ENCODE measurements at places on chromosomes 2 and 18.

GRCh38 chr18:2879889-2880288, 33.1 kb downstream of the EMILIN2 start:
- DNase-seq: no peak

DNA sequence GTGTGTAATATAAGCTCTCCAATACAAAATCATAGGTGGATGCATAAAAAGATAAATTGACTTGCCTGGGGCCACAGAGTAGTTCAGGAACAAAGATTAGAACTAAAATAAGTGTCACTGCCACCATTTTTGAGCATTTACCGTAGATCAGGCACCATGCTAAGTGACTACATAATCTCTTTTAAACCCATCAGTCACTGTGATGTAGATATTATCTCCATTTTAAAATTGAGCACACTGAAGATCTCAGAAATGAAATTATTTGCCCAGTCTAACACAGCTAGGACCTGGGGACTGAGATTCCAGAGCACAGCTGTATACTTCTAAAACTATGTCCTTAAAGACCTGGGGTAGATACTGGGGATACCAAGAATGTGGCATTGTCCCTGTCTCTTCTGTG, 737.3 kb downstream of the CNTNAP5 start:
- no peak for DNase-seq

DNA sequence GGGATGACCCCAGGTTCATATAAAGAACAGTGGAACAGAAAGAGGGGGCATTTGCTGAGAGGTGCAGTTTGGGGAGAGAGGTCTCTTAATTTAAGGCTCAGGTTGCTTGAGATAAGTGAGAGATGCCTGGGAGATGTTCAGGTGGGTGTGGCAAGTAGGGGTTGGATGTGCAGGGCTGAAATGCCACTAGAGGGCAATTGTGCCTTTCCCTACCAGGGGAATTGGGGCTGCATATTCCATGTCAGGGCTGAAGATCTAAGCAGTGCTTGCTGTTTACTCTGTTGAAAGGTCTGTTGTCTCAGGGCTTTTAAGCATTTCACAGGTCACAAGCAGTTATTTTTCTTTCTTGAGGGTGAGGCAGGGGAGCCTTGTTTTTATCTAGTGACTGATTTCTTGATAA, 7.8 kb downstream of the CCDC85A start:
- no peak for DNase-seq

DNA sequence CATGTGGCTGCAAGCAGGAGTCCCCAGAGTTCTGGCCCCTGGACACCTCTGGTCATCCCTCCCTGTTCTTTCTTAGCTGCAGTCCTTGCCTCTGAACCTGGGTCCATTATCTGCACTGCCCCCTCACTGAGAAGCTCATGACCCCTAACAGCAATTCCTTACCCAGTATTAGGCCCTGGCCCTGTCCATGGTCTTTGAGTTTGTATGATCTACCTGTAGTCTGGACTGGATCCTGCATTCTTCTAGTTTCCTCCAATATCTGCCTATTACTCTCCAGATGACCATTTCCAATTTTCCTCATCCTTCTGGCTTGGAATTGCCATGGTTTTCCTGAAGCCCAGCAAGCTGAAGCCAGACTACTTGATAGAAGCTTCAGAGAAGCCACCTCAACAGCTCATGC, 302.4 kb upstream of the HS6ST1 start:
- no peak for DNase-seq

- peak; percentile 53 for DNase-seq
Observed at GRCh38 chr2:55408918-55409868, 10.5 kb downstream of the CCDC88A start.

GRCh38 chr2:128738446-128739110, 419.9 kb upstream of the HS6ST1 start:
- no peak for DNase-seq

DNA sequence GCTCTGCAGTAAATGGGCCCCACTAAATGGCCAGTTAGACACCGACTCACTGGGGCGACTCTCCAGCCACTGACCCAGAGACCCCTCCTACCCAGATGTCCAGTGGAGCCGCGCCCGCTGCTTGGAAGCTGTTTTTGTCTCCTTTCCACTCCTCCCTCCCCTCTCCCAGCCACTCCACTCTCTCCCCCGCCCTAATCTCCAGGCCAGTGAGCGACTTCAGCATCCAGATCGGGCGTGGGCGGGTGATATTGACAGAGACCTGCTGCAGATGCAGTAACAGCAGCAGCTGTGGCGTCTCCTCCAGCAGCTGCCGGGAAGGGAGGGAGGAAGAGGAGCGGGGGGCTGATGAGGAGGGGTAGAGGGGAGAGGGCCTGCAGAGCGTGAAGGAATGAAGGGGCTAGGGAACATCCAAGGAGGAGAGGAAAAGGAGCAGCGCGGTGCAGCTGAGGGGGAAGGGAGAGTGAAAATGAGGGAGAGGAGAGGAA, at the start of gene SCN7A:
SCN7A (minus strand) TSS at position 110 of the 485 bp plus-strand sequence. CDS start 16,553 bp downstream, outside the sequence.
- no peak for DNase-seq

- DNase-seq: peak; percentile 74
Observed at GRCh38 chr2:69499242-69499641, 62.0 kb upstream of the NFU1 start.

DNA sequence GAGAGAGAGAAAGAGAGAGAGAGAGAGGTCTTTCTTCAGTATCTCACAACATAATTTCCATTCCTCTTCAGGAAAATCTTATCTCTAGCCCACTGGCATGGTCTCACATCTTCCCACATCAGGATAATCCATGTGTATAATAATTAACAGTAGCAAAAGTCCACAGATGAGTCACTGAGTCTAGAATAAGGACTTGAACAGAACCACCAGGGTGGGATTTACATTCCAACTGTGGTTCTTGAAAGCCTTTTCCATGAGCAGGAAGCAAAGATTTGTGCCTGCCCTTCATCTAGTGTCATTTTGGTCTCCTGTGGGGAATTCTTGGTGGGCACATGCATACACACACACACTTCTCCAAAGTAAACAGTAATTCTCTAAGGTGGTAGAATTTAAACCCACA, 107.1 kb upstream of the TCF4 start:
- no peak for DNase-seq

GRCh38 chr2:218075975-218076811, 7.1 kb downstream of the RUFY4 start:
- DNase-seq: no peak

DNA sequence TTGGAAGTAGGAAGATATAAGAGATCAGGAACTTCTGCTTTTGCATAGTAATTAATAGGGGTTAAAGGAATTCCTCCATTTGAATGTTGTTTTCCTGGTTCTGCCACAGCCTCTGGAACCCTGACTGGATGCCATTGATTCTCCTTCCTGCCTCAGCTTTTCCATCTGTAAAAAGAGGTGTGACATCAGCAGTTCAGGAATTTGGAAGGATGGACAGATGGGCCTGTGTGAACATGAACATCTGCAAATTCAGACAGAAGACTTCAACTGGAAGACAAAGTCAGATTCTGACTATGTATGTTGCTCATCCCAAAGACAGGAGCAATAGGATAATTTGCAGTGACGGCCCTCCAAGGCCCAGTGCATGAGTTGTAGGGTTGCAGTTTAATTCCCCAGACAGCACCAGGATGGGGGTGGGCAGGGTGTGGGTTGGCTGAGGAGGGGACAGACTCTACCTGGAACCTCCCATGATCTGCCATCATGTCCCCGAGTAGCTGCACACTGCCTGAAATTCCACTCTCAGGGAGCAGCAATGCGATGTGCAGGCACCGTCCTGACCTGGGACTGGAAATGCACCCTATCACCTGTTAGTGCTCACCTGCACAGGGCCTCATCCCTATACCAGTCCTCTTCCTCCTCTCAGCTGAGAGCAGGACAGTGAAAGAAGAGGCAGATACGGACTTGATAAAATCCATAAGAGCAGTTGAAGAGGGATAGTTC, 98.9 kb upstream of the EPAS1 start:
- no peak for DNase-seq

DNA sequence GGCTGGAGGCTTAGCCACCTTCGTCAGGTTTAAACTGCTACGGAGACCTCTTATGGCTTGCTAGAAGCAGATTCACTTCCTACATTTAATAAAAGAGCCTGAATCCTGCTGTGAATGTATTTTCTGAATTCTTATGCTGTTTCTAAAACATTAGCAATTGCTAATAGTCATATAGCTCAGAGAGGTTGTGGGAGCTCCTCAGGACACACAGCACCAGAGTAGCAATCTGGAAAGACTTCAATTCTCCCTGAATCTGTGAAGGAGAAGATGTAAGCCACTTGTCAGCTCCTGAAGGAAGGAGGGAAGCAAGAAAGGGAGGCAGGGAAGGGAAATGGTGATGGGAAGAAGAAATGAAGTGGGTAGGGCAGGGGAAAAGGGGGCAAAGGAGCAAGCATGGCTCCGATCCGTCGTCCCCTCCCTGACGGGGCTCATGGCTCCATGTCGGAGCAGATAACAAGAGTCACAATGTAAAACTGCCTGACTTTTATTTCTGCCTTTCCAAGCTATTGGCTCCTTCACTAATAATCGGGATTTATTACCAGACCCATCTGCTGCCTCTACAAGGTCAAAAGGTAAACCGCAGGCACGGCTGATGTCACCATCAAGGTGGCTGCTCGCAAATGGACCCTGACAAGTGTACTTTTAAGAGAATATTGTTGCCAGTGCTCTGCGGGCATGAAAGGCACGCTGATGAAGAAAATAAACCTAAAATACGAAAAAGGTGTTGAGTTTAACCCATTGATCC, 656.0 kb upstream of the SALL3 start:
- no peak for DNase-seq
